ENCODE measurements at places on chromosomes 3 and 15. TPM values are rescaled to one million over a fixed set of nuclear protein-coding genes. Genes with fewer than 3 reads are reported as not detected.

Gene PYGO1
- total RNA-seq: 0.50 TPM

DNA sequence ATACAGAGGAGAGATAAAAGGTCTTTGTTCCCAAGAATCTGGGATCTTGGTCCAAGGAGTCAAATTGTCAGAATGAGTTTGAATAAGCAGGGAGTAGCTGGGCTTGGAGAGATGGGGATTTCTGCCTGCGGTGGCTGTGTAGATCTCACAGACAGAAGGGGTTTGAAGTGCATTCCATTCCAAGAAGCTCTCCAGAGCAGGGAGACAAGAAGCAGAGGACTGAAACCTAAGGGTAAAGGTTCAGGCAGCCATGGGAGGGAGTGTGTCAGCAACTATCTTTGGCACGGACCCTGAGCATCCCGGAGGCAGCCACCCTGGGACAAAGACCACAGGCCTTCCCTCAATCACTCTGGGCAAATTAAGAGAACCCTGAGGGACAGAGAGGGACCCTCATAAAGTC is 422.3 kb upstream of the WNT5A start:
- no peak for DNase-seq

DNA sequence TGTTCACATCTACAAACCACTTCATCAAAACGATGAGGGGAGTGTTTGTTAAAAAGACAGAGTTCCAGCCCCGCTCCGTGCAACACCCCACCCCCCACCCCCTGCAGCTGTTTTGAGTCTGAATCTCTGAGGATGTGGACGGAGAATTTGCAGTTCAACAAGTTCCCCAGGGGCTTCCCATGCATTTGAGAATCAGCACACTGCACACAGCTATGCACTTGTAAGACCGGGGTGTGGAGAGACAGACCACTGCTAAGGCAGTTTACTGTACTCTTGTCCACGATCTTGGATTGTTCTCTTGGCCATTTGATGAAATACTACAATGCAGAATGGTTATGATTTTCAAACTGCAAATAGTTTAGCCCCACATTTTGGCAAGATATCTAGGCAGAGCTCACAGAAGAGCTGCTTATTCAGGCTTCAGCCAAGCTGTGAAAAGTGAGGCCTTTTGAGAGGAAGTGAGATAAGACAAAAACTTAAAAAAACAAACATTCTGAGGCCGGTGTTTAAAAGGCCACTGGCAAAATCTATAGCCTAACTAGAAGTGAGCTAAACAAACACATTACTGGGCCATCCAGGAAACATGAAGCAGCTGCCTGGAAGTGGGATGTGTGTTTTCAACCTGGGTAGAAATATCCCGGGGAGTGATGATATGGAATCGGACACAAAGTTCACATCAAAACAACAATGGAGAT is 308.2 kb upstream of the ADAMTS9 start:
- DNase-seq: no peak

DNA sequence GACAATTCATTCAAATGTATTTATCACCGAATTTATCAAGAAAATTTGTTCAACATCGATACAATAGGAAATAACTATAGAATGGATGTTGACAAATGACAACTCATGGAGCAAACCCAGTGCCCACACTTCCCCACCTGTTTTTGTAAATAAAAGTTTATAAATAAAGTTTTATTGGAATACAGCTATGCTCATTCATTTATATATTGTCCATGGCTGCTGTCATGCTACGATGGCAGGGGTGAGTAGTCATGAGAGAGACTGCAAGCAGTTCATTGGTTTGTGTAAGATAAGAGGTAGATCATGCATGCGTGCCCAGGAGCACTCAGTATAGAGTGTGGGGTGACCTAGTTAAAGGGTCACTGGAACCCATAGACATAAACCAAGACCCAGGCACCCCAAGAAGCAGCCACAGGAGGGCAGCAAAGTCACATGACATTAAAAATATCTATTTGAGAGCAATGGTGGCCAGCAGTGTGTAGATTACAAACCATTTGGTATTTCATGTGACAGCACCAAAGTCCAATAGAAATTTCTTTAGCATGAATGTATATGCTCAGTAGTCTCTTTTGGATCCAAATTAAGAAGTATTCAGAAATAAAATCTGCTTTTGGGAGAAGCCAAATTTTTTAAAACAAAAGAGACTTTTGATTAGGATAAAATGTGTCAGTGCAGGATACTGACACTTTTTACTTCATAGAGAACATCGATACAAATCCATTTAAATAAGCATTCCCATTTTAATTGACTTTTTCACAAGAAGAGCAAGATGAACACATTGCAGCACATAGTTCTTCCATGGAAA is 794.8 kb downstream of the MCTP2 start:
- DNase-seq: peak; percentile 72

- no peak for DNase-seq
Observed at GRCh38 chr3:170638988-170639387, 53.1 kb upstream of the SLC7A14 start.

- no peak for DNase-seq
Observed at GRCh38 chr3:170002231-170002630, 35.6 kb upstream of the GPR160 start.

- DNase-seq: no peak
Observed at GRCh38 chr3:188590557-188590956, 436.6 kb downstream of the LPP start.

GRCh38 chr3:72633534-72633933 is 214.7 kb downstream of the SHQ1 start:
- no peak for DNase-seq

DNA sequence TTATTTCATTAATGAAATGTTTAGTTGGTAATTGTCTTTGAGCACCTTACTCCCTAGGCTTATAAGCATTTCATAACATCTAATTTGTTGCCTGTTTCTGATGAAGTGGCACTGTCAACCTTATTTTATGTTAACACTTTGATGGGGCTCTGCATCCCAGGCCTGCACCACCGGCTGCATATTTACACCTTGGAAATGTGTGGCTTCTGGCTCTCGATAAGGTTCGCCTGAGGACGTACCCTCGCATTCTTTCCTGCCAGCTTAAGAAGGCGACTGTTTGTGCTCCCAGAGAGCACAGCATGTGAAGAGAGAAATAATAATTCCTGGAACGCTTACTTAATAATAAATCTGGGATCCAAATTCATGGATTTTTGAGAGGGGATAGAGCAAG is 763.3 kb upstream of the CFAP20DC start:
- no peak for DNase-seq

DNA sequence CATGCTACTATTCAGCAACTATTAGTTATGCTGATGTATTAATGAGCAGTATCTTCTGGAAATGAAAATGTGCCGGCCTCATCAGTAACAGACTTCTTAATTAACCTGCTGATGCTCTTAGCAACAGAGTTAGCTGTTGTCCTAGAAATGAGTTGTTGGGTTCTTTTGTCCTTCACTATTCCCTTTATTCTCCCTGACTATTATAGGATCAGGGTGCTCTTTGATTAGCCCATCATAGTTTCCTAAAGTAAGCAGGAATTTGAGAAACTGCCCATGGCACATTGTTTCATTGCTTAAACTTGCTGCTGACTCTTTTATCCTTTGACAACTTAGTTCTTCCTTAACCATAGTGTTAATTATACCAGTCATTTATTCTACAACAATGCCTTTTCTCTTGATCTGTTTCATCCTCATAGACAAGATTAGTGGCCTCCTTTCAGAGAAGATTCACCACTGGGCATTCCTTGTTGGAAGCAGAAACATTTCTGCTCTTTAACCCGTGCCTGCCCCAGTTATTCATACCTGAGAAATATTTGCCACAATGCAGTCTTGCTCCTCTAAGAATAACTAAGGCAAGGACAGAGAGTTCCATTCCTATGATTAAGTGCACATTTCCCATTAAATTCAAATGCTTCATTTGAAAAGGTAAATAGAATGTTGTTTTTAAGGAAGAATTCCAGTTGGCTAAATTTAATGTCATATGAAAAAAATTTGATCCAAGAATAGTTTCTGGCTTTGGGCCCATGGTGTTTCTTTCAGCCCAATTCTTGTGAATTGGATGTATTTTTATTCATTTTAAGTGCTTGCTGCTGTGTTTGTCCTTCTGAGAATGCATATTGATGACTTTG is 573.3 kb upstream of the TBL1XR1 start:
- DNase-seq: no peak

DNA sequence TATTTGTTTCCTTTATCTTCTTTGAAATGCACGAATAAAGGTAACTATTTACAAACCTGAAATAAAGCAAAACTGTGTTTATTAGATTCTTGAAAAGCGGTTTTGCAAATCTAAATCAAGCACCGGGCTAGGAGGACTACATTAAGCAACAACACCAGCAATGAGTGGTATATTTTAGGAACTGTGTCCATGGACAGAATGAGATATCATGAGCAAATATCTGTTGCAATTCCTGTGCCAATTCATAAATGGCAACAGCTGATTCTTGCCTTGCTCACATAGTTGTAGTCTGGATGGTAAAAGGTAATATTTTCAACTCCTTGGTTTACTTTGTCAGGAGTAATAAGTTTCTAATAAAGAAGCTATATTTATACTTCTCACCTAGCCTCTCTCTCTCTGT is 403.3 kb downstream of the LPP start:
- no peak for DNase-seq

DNA sequence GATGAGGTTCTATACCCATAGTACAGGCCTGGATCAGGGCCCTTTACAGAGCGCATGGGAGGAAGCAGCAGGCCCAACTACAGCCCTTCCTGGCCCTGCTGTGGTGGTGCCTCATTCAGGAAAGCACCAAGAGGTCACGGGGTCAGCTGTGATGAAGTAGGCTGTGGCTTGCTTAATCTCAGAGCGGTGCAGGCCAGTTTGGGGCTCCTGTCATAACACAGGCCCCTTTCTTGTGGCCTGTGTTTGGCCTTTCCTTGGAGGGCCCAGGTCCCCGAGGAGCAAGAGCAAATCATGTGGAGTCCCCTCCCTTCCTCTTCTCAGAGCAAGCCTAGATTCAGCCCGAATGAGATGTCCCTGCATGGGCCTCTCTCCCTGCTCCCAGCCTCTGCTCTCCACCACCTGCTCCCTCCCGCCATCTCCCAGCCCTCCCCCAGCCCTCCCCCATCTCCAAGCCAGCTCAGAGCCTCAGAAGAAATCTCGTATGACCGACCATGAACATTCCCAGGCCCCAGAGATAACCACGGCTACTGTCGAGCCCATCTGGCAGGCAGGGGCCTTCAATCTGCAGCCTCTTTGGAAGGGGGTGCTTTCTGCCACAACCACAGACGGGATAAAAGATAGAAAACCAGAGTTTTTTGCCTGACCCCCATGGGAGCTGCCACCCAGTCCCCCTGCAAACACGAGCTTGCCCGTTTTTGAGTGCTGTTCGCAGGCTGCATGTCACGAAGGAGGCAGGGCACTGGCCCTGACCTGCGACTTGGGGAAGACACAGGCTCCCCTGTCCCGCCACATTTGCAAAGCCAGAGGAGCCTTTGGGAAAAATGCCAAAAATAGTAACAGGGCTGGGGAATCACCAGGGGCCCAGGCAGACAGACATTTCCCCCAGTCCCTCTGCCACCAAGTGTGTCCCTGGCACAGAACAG is 32.3 kb upstream of the DUSP7 start:
- no peak for DNase-seq

- no peak for DNase-seq
Observed at GRCh38 chr3:129356756-129357425, 71.5 kb downstream of the EFCAB12 start.

- no peak for DNase-seq
Observed at GRCh38 chr15:92902737-92903593, 2.8 kb downstream of the CHD2 start.

Measured in WTC11 (cell line).